Left renal pelvis (tissue), 4 donors: ENCODE measurements at places on chromosomes 5 and 9. TPM values are rescaled to one million over a fixed set of nuclear protein-coding genes. Genes with fewer than 3 reads are reported as not detected.

IRGM gene
- 0.31 TPM for polyA plus RNA-seq

C9 gene
- 0.32 TPM for polyA plus RNA-seq

GLDC gene
- 17.6 TPM for polyA plus RNA-seq

CARTPT gene
- not detected for polyA plus RNA-seq

DNA sequence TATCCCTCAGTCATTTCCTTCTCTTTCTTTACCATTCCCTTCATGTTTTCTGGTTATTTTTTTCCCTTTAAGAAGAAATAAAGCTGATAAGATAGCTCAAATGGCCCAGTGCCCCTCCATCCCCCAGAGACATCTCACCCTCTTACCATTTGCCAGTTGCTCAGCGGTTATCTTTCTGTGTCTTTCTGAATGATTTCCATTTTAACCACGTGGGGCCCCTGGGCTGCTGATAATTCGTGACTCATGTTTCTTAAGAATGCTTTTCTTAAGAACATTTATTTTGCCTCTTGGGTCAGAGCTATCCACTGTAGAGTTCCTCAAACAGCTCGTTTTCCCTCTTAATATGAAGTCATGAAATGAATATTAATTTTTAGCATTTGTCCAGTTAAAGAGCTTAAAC is 147.8 kb downstream of the MAST4 start:
- DNase-seq: no peak

DNA sequence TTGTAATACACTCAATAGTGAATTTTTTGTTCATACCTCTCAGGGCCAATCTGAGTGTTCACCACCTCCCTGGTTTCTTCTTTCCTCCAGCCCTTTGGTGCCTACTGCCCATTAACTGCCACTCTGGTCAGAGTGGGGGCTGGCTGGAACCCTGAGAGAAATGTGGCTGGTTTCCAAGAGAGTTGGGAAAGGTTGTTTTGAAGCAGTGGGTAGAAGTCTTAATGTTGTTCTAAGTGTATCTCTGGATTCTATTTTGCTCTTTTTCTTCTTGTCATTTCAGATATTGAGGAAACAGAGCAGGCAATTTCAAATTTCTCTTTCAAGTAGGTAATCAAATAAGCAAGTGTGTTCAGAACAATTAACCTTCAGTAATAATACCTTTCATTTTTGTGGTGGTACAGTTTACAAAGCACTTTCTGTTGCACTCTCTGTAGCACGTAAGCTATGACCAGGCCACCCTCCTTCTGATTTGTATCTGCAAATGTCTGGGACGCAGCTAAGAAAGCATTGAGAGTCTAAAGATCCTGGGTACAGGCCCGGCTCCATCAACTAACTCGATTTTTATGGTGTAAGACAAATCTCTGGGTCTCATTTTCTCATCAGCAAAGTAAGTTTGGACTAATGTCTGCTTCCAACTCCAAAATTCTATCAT is 8.4 kb downstream of the SLC1A3 start:
- DNase-seq: no peak

DNA sequence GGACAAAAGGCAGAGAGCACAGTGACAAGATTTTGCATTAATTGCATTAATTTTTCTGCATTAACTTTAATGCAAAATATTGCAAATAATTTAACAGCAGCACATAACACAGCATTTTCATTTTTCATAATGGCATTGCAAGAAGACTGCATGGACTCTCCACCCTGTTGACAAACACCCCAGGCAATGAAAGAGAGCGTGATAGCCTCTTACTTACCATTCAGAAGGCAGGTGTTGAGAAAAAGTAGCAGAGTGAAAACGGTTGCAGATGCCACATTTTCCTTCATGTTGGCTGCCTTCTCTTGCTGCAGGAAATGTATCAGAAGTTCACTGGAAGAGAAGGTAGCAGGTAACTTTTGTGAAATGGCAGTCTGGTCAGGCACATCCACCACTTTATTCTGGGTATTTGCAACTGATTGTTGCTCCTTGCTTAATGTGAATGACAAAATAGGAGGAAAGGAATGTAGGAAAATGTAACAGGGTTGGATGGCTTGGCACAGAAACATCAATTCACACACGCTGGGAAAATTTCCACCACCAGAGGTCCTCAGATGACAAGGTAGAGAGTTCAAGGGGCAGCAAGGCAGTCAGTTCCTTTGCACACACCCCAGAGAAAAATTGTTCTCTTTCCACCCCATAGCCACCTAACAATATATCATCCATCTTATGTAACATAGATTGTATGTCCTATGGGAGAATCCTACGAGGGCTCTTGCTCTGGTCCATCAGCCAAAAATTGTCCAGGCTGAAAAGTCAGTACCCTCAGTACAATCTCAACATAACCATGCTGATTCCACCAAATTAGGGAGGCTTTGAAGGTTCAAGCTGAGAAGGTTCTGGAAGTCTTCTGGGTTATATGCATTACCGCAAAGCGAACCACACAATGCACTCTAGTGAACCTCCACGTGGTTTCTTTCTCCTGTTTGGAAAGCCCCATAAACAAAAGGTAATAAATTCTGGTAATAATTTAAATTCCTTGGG is 41.9 kb upstream of the AGXT2 start:
- DNase-seq: peak; percentile 38

DNA sequence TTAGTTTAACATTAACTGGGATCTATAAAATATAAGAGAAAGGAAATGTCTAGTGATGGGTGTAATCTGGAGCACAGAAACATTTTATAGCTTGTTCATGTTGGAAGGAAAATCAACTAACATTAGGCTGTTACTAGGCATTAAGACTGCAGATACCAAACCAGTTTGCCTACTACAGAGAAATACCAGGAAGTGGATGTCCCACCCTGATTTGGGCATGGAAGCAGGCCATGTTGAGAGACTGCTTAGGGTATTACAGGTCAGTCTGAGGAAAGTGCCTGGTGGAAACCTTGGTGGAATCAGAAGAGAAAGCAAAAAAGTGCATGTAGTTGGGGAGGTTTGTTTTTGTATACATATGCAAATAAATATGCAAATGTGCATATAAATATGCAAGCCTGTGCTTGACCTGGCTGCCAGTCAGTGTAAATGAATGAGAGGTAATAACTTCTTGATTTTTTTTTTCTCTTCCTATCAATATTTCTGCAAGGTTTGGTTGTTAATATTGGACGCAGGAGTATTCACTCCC is 9.6 kb upstream of the CCDC112 start:
- no peak for DNase-seq

DNA sequence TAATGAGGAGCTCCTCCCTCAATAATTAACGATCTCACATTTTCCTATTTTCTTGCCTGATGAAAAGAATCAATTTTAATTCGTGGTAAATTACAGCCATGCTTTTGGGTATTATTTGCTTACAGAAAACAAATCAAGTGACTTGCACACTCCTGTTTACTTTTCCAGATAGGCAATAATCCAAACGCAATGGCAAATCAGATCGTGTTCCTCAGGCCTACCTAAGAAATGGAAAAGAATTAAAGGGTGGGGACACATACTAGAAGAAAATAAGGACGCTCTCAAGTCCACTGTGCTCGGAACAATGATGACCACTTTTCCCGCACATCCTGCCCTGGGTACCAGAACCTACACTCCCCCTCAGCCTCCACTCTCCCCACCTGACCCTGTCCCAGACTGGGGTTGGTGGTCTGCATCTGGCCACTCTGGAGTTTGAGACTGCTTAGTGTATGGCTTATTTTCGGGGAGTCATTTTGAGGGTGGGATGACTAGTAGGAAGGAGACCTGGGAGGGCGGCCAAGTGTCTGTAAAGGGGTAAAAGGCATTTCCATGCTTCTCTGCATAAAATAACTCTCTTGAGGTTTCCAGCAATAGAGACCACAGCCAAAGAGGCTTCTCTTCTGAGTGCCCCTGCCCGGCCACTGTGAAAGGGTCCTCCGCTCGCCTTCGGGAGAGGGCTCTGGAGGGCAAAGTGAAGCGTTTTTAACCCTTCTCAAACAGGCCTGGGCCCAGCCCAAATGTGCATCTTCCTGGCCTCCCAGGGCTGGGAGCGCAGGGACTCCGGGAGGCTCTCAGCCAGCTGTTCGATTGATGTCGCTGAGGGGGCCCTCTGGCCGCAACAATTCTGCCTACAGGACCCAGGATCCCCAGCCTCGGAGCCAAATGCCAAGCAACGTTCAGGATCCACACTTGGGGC is 4.5 kb upstream of the OTP start:
- DNase-seq: no peak

- no peak for DNase-seq
Observed at GRCh38 chr9:4371108-4371507, 71.2 kb upstream of the GLIS3 start.
